SHP77 treated with DMSO at 0.1 percent for 48 hours (cell line): ENCODE measurements at places on chromosomes 7 and 10.

DNA sequence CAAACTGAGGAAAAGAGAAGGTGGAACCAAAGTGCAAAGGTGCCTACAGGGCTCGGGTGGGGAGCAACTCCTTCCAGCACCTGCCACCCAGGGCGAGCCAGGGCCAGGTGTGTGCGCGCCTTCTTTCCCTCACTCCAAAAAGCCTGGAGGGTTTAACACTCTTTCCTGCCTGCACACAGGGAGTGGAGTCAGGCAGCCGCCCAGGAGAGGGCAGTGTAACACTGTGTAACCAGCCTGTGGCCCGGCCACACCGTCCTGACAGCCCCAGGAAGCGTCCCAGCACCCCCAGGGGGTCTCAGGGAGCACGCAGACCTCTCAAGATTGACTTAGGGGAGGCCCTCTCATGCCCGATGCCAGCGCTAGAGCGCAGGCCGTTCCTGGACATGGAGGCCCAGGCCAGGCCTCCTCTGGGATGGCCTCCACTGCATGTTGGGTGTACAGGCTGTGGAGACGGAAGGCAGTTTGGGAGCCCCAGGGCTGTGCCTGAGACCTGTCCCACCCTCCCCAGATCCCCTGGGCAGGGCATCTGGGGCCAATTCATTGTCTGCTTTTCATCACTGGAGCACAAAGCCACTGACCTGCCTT lies 13.4 kb downstream of the BRI3 start:
- peak; percentile 11 for DNase-seq

GRCh38 chr7:144527051-144527471 lies 123.6 kb upstream of the NOBOX start:
- DNase-seq, result no peak

- DNase-seq, result no peak
Observed at GRCh38 chr10:28690545-28690944, 13.2 kb downstream of the BAMBI start.

DNA sequence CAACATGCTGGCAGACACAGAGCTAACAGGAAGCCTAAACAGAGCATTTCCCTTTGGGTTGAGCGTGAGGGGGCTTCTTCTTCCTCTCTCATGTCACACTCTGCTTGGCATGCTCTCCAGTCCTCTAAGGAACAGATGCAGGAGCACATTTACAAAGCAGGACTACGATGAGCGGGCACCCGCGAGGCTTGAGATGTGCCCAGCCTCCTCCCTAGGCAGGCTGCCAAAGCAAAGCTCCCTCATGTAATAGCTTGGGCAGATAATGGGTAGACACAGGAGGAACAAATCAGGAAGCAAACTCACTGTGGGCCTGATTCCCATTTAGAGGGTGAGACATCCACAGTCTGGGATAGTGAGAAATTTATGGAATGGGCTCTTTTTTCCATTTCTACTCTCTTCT lies 519.1 kb downstream of the NRG3 start:
- no peak for DNase-seq

DNA sequence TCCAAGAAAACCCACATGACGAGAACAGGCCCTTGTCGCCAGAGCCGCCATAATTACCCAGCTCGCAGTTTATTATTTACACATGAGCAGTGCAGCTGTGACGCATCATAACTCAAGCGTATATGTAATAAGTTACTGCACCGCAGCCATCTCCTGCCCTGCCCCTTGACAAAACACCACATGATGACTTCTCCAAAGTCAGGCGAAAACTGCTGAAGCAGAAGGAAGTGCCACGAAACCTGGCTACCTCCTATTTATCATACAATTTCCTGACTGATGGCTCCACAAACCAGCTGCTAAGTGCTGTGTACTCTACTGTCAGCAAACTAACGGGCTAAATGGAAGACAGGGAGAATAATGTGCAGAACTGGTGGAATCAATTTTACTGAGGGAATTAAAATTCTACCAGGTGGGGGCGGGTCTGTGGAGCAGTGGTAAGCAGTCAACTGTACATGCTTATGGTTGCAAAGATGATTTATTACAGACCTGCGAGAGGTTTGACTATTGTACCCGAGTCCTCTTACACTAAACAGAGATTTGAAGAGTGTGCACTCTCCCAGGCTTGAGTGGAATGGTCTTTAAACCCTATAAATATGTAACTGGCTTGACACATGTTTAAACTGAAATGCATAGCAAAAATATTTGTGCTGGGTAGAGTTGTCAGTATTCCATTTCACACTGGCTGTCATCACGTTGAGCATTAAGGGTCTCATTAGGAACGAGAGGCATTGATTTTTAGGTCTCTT lies 156.0 kb downstream of the GLI3 start:
- peak; percentile 71 for DNase-seq
